ENCODE measurements at places on chromosomes 7 and 10. TPM values are rescaled to one million over a fixed set of nuclear protein-coding genes. Genes with fewer than 3 reads are reported as not detected.

The LAMB4 gene
- total RNA-seq: not detected

The AIMP2 gene
- total RNA-seq: 80.8 TPM

The GOT1 gene
- 41.4 TPM for total RNA-seq

The ANKRD22 gene
- total RNA-seq: 0.15 TPM

The ENKUR gene
- 0.15 TPM for total RNA-seq

The OR2A1 gene
- not detected for total RNA-seq

The LEP gene
- total RNA-seq: not detected

The COMTD1 gene
- total RNA-seq: 46.4 TPM

The HOXA10 gene
- 0.19 TPM for total RNA-seq

The LRIT1 gene
- not detected for total RNA-seq

The NCF1 gene
- 0.31 TPM for total RNA-seq

The GATA3 gene
- total RNA-seq: 32.9 TPM

The SUN3 gene
- not detected for total RNA-seq

The ZWINT gene
- total RNA-seq: 116 TPM

The CH25H gene
- total RNA-seq: not detected

The RADIL gene
- 0.17 TPM for total RNA-seq

The C10orf105 gene
- 0.17 TPM for total RNA-seq

The PRLHR gene
- total RNA-seq: not detected

The PON1 gene
- total RNA-seq: not detected

The NDUFA5 gene
- total RNA-seq: 64.4 TPM

The TAS2R3 gene
- total RNA-seq: 0.88 TPM

The WDR91 gene
- total RNA-seq: 23.9 TPM

The SLC13A1 gene
- total RNA-seq: not detected

The SLC18A3 gene
- total RNA-seq: not detected

The CCDC172 gene
- total RNA-seq: not detected

The SSC4D gene
- 0.40 TPM for total RNA-seq

The LRRD1 gene
- total RNA-seq: not detected

The GPER1 gene
- not detected for total RNA-seq

The ASB10 gene
- not detected for total RNA-seq

The NUTM2A gene
- total RNA-seq: 0.67 TPM

The C1GALT1 gene
- 44.9 TPM for total RNA-seq

The ZNF804B gene
- not detected for total RNA-seq

The GFRA1 gene
- total RNA-seq: not detected

The SPDYE2 gene
- total RNA-seq: 0.23 TPM

The NRCAM gene
- 0.21 TPM for total RNA-seq

The SH3PXD2A gene
- total RNA-seq: 8.6 TPM

The LFNG gene
- total RNA-seq: 24.2 TPM

The EN2 gene
- not detected for total RNA-seq

The GRID2IP gene
- total RNA-seq: 0.40 TPM

The RAB19 gene
- total RNA-seq: 5.7 TPM

The UFSP1 gene
- 4.8 TPM for total RNA-seq

The CYP26C1 gene
- total RNA-seq: 0.06 TPM

The ZNF727 gene
- total RNA-seq: 0.10 TPM

The TACC2 gene
- not detected for total RNA-seq

The EIF4H gene
- 415 TPM for total RNA-seq

The PGAM1 gene
- 1,307 TPM for total RNA-seq

The COL26A1 gene
- total RNA-seq: not detected

The FAM24B gene
- total RNA-seq: 9.6 TPM

The CLDN15 gene
- total RNA-seq: 17.6 TPM

The NME8 gene
- not detected for total RNA-seq

The PNLIPRP2 gene
- not detected for total RNA-seq

The CYP51A1 gene
- 61.5 TPM for total RNA-seq
